ENCODE measurements at places on chromosomes 11 and 22. TPM values are rescaled to one million over a fixed set of nuclear protein-coding genes. Genes with fewer than 3 reads are reported as not detected.

Gene ANKK1
- not detected for total RNA-seq

Gene AIFM3
- not detected for total RNA-seq

Gene CYB5R2
- 0.17 TPM for total RNA-seq

Gene SAA4
- total RNA-seq, result not detected

Gene SLC1A2
- total RNA-seq, result 0.38 TPM

Gene MYRF
- total RNA-seq, result 0.17 TPM

Gene RFPL3
- not detected for total RNA-seq

Gene P2RY2
- total RNA-seq, result not detected

Gene OR51I1
- total RNA-seq, result not detected

Gene PARVB
- 60.7 TPM for total RNA-seq

Gene DRICH1
- total RNA-seq, result not detected

Gene OR51E1
- total RNA-seq, result not detected

Gene ENTHD1
- total RNA-seq, result not detected

Gene OR4S1
- not detected for total RNA-seq

Gene P4HA3
- total RNA-seq, result 3.1 TPM

Gene PRODH
- total RNA-seq, result not detected

Gene FXYD2
- not detected for total RNA-seq

Gene HPX
- total RNA-seq, result not detected

Gene SCUBE2
- total RNA-seq, result 0.11 TPM

Gene OR5A1
- not detected for total RNA-seq

Gene JAML
- total RNA-seq, result not detected

Gene ZPR1
- total RNA-seq, result 78.7 TPM

Gene TTC28
- 7.1 TPM for total RNA-seq

Gene DNAJB7
- total RNA-seq, result not detected

Gene CARD18
- total RNA-seq, result not detected

Gene FREY1
- 0.63 TPM for total RNA-seq

Gene FJX1
- total RNA-seq, result 52.2 TPM

Data from LHCN-M2 (cell line).